Gastroesophageal sphincter (tissue), 4 donors: ENCODE measurements at places on chromosomes 5 and 9.

DNA sequence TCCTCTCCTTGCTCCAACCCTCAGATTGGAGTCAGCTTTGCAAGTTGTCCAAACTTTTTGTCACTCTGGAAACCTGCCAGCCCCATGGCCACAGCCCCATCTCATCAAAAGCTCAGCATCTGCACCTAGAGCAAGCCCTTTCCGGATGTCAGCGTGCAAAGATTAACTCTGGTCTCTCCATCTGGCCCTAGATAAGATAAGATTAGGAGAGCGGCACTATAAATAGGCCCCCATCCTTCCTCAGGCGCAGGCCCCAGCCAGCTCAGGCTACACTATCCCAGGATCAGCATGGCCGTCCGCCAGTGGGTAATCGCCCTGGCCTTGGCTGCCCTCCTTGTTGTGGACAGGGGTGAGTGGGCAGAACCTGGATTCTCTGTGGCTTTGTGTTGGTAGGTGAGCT, at the start of gene SPINK4:
Gene SPINK4, plus strand, starts transcription at position 247 of the 400 bp plus-strand sequence. Its CDS starts 42 bp downstream, at position 289.
- no peak for ATAC-seq

DNA sequence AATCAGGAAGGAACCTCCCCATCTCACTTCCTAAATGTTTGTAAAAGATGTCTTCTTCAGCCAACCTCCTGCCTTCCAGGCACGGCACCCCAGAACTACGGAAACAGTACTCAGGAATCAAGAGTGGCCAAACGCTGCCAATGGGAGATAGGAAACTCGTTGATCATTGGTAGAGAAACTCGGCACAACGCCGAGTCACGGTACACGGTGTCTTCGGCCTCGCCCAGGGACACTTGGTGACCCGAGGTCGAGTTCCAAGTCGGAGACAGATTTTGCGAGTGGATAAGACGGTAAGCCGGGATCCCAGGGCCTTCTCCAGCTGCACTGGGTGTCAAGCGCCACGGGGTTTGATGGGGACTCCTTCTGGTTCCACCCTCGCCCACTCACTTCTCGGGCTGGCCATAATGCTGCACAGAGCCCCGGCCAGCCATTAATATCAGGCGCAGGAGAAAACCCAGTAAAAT, 343 bp downstream of the KIAA0825 start:
- peak; percentile 46 for ATAC-seq

- no peak for ATAC-seq
Observed at GRCh38 chr9:113879318-113879717, 3.2 kb downstream of the ZNF618 start.

DNA sequence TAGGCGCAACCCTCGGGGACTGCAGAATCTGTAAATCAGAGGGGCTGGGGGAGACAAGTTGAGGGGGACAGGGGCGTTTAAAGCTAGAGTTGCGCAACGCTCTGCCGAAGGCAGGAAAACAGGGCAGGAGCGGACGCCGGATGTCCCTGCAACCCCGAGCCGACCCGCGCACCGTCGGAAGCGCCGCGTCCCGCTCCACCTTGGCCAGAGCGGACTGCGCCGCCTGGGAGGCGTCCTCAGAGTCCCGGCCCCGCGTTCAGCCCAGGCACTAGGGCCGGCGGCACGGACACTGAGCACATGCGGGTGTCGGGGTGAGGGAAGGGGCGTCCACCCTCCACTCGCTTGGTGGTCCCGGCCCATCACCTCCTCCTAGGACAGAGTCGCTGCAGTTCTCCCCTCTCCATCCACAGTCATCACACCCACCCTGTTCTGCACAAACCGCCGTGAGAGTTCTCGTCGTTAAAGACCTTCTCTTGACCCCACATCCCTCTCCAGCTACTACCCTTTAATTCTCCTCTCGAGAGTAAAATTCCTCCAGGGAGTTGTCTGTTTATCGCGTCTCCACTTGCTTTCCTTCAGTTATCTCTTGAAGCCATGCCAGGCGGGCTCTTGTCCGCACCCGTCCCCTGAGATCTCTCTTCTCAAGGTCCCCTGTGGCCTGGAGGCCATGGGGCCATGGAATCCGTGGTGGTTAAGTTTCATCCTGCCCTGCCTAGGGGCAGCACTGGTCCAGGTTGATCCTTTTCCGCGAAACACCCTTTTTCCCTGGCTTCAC, 796 bp upstream of the PDLIM7 start:
- peak; percentile 17 for ATAC-seq

DNA sequence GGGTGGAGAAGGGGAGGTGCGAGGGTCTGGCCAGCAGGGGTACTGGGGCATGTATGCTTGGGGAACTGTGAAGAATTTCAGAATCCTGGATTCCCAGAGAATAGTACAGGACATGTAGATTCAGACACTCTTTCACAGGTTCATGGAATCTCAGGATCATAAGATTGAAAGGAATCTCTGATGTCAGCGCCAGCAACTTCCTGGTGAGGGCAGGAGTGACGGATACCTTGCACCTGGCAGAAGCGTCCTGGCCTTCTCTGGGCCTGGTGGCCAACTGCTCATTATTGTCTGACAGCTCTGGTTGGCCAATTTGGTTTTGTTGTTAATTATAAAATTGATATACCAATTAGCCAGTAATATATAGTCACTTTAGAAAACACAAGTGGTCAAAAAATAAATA, 6.9 kb downstream of the GM2A start:
- no peak for ATAC-seq

GRCh38 chr5:59416451-59416850, 477.1 kb downstream of the PDE4D start:
- peak; percentile 60 for ATAC-seq

GRCh38 chr5:14187660-14188059, 44.5 kb downstream of the TRIO start:
- ATAC-seq = no peak
